Stimulated activated CD4-positive, alpha-beta T cell treated with anti-CD3 and anti-CD28 coated beads, TNF-alpha, amount 100 ng/mL, for 48 hours (primary cell): ENCODE measurements at places on chromosomes 1 and 21.

GRCh38 chr1:27299385-27300271 is 22.3 kb upstream of the TMEM222 start:
- no peak for DNase-seq

GRCh38 chr1:234912548-234913277 is 215.9 kb downstream of the TOMM20 start:
- no peak for DNase-seq

DNA sequence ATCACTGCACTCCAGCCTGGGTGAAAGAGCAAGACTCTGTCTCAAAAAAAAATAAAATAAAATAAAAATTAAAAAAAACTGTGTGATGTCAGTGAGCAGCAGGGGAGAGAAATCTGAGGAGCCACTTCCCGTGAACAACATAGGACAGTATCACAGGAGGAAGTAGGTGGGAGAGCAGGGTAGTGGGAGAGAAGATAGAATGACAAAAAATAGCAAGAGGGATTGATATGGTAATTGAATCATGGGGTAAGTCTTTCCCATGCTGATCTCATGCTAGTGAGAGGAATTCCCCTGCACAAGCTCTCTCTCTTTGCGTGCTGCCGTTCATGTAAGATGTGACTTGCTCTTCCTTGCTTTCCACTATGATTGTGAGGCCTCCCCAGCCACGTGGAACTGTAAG is 81.6 kb upstream of the PBX1 start:
- no peak for DNase-seq

- DNase-seq, result no peak
Observed at GRCh38 chr1:233569636-233570035, 44.3 kb upstream of the KCNK1 start.

- DNase-seq, result no peak
Observed at GRCh38 chr21:45334134-45334533, 46.4 kb upstream of the POFUT2 start.

GRCh38 chr1:182032251-182032650 is 29.3 kb downstream of the ZNF648 start:
- no peak for DNase-seq

GRCh38 chr1:156879876-156880275 is 13.6 kb upstream of the PEAR1 start:
- DNase-seq, result no peak

- DNase-seq, result no peak
Observed at GRCh38 chr1:33305016-33305415, 15.9 kb downstream of the A3GALT2 start.

- DNase-seq, result no peak
Observed at GRCh38 chr1:14842891-14843290, 244.4 kb downstream of the KAZN start.

DNA sequence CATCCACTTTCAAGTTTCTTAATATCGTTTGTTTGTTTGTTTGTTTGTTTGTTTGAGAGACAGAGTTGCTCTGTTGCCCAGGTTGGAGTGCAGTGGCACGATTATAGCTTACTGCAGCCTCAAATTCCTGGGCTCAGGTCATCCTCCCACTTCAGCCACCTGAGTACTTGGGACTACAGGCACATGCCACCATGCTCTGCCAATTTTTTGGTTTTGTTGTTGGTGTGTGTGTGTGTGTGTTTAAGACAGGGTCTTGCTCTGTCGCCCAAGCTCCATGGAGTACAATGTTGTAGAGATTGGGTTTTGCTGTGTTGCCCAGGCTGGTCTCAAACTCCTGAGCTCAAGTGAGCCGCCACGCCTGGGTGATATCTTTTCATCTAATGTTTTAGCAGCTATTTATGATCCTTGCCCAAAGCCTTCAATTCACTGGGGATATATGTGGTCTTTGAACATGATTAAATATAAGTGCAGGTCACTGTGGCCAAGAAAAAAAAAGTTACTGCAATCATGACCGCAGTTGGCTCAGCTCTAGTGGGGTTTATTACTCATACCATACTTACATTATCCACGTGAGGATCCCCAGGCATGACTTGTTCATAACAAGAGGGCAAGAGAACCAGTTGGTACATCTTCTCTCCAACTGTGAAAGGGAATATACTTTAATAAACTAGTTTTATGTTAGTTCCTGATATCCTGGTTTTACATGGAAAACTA is 8.0 kb downstream of the RRP1B start:
- no peak for DNase-seq

DNA sequence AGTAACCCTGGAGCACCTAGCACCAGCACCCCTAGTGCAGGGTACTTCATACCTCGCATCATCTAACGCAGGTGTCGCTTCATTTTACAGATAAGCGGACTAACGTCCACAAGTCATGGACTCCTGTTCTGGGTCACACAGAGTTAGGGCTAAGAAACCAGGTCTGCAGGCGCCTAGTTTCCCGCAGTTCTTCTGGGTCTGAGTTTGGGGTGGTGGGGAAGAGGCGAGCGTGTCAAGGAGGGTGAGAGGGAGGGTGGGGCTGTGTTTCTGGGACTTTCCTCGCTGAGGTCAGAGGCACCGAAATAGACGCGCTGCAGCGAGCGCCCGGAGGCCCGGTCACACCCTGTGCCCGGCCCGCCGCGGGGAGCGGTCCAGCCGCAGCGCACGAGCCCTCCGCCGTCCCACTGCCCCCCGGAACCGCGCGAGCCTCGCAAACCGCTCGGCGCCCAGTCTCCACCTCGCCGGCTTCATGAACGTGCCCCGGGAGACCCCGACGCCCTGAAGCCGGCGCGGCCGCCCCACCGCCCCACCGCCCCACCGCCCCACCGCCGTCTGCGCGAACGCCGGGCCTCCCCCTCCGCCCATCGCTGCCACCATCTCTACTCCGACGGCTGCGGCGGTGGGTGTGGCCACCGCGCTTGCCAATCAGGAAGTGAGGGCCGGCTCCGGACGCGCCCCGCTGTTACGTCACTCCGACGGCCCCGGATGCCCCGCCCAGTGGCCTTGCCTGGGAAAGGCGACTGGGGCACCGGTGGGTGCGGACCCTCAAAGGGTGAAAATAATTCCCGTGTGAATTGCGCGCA is 12.3 kb downstream of the IFI6 start:
- peak; percentile 86 for DNase-seq

- DNase-seq, result no peak
Observed at GRCh38 chr1:8133190-8133589, 107.1 kb upstream of the ERRFI1 start.

DNA sequence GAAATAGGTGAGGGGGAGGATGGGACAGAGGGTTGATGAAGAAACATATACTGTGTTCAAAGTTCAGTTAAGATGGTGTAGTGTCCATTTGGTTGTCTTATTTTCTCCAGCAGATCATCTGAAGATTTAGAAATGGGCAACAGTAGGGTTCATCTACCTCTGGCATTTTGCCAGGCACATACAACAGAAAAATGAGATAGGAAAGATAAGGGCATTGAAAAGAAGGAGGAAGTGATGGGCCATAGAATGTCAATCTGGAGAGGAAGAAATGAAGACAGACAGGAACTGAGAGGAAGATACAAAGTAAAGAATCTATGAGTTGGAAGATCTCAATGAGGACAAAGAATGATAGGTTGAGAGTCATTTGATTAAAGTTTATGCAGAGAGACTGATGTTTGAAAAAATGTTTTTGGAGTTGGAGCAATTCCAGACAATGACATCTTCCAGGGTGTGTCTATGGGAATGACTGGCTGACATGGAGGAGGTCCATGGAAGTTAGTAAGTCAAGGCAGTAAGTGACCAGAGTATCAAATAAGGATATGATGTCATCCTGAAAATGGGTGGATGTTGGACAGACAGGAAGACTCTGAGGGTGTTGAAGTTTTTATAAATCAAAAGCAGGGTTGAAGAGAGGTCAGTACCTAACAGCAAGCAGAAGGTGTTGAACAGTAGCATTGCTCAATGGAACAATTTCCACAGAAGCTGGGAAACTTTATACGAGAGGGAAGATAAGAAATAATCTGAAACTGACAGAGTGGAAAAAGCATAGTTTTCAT is 18.7 kb upstream of the CD55 start:
- no peak for DNase-seq

GRCh38 chr1:197954718-197955418 is 37.7 kb downstream of the LHX9 start:
- no peak for DNase-seq

DNA sequence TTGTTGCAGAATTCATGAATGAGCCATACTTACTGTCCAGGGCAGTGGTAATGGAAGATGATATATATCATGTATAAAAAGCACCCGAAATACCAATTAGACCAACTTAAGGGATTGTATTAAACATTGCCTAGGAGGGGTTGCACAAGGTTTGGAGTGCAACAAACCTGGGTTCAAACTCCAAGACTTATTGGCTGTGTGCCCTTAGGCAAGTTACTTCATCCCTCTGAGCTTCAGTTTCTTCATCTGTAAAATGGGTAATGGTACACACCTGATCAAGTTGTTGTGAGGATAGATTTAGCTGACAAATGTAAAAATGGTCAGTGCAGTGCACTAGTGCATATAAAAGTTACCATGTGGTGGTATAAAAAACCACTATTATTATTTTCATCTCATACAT is 9.8 kb upstream of the PPP1R15B start:
- no peak for DNase-seq

- DNase-seq, result no peak
Observed at GRCh38 chr1:178192686-178193085, 98.8 kb downstream of the RASAL2 start.

- DNase-seq, result no peak
Observed at GRCh38 chr1:116568662-116569380, 2.0 kb downstream of the CD58 start.

- DNase-seq, result no peak
Observed at GRCh38 chr1:209080170-209080781, 503.2 kb upstream of the CAMK1G start.

GRCh38 chr1:101081496-101082488 is 56.2 kb upstream of the DPH5 start:
- peak; percentile 25 for DNase-seq

GRCh38 chr1:16383888-16384287 is 16.8 kb downstream of the SZRD1 start:
- DNase-seq, result no peak

DNA sequence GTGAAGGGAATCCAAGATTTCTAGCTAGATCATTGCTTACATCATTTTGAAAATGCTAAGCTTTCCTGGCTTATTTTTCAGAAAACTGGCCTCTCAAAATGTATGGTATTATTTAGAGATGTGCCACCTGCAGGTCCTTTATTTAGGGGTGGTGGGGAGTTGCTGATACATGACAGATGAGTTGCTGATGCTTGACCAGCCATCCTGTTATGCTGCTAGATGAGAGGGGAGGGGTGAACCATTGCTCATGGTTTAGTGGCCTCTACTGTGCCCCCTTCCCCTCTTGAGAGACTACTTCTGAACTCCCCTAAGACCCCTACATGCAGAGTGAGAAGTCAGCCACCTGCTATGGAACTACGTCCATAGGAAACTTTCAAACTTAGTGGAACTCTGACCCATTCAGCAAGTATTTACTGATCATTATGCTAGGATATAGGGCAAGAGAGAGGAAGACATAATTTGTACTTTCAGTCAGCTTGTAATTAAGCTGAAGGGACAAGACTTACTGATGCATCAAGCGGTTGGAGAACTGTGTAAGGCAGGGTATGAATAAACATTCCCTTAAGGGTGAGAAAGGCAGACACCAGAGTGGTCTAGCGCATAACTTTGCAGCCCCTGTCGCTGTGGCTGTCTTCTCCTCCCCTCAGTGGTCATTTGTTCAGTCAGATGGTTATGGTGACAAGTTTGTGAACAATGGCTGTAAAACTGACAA is 34.6 kb downstream of the SLAMF6 start:
- no peak for DNase-seq

GRCh38 chr1:238648751-238649150 is 737.6 kb upstream of the CHRM3 start:
- no peak for DNase-seq

GRCh38 chr1:205455581-205456382 is at the start of gene BLACAT1:
TSS of gene BLACAT1 (minus strand) at chr1:205456045.
- no peak for DNase-seq

DNA sequence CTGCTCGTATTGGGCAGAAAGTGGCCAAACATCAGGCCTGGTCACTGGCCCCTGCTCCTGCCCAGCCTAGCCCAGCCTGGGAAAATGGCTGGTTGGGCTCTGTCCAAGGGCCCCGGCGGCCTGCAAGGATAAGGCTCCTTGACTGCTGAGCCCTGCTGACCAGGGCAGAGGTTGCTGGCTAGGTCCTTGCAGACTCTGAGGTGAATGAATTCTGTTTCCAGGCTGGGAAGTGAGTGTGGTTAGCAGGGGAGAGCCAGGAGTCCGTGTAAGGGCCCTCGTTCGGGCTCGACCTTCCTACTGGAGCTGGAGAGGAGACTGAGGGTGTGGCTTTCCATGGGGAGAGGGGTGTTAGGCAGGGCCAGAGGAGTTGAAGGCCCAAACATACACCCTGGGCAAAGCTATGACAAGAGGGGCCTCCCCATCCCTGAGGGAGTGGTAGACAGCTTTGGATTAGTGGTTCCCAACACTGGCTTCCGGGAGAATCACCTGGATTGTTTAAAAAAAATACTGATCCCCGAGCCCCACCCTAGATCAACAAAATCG is 20.6 kb downstream of the CSF1 start:
- no peak for DNase-seq

DNA sequence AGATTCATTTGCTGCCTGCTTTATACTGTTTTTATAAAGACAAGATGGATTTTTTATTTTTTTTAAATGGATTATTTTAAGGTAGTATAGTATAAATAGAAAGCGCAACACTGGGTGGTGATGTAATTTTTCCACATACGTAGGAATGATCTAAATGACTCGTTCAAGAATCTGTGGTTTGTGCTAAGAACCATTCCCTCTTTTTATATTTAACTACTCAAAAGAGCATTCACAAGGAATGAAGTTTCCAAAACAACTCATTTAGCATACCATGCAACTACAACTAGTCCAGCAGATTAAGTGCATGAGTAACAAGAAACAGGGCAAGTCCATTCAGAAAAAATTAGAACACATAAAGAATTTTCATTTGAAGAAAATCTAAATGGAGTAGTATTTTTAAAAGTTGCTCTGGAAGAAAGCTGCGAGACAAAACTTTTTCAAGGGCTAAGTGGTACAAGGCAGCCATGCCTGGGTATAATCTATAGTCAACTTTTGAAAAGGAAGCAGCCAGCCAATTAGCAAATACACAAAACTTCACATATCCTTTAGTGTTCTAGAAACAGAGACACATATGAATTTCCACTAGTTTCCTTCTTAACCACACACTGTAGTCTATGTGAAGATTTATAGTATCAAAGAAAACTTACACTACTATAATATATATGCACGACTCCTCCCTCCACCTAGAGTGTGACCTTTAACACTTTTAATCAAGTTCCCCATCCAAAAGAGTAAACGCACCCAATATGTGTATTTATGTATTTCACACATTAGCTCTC is 23.4 kb downstream of the GTF2B start:
- DNase-seq, result no peak

DNA sequence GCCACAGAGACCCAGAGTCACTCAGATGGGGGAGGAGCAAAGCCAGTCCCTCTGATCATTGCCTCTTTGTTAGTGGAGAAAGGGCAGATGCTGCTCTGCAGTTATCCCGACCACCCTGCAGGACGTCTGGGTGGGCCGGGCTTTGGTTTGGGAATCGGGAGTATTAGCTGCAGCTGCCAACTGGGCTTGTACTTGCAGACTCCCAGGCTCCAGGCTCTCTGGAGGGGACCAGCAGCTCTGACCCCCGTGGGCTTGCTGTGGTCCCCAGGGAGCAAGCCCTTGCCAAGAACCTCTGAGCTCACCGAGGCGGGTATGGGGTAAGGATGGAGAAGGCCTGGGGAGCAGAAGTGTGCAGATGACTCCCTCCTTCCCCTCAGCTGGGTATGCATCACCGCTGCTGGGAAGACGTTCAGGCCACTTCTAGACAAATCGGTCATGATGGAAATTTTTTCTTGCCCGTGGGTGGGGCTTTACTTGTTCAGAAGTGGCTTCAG is 21.6 kb downstream of the MAPKAPK2 start:
- DNase-seq, result peak; percentile 59
